Motor neuron (in vitro differentiated cells): ENCODE measurements at places on chromosomes 12 and 14.

DNA sequence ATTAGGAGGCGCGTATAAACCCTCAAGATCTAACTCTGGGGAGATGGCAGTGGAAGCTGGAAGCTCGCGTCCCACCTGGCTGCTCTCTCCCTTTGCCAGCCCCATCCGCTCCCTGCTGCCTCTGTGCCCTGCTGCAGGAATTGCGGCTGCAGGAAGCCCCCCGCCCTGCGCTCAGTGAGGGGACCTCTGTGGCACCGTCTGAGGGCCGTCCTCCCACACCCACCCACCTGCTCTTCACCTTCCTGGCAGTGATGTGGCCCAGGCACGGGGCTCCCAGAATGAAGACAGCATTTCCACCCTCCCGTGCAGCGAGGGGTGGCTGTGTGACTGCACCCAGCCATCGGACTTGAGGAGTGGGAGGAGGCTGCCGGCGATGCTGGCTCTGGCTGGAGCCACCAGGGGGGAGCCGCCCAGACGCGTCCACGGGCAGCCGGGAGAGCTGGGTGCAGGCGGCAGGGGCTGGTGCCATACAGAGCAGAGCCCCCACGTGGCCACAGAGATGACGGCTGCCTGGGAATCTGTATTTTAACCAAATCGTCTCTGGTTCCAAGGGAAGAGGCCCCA lies 28.3 kb upstream of the GALNT9 start:
- ATAC-seq, result no peak

- no peak for ATAC-seq
These were observed 10.0 kb upstream of the CLEC7A start for GRCh38 chr12:10140001-10140400.

DNA sequence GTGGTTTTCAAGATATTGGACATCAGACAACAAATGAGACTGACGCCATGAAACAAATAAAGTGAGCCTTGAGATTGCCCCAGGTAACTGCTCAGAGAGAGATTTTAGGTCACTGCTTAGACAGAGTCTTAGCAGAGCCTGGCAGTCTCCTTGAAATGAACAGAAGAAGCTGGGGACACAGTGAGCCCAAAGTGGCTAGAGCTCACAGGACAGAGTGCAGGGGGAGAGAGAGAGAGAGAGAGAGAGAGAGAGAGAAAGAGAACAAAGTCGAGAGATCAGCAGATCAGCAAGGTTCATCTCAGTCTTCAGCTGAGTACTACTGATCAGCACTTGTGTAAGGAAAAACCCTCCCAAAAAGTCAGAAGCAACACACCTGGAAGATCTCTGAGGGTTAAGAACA lies 147.4 kb downstream of the RMST start:
- no peak for ATAC-seq

GRCh38 chr12:26046203-26046602 lies 78.6 kb downstream of the BHLHE41 start:
- no peak for ATAC-seq

- no peak for ATAC-seq
These were observed 328.0 kb downstream of the NRXN3 start for GRCh38 chr14:78498062-78498595.

GRCh38 chr14:96502621-96503305 lies 581 bp downstream of the PAPOLA start:
- ATAC-seq, result peak; percentile 53

GRCh38 chr12:4802841-4803240 lies 82.6 kb downstream of the GALNT8 start:
- ATAC-seq, result no peak

- ATAC-seq, result no peak
These were observed 305.1 kb upstream of the GARIN2 start for GRCh38 chr14:66884149-66884548.

- ATAC-seq, result no peak
These were observed 404.9 kb downstream of the FLRT2 start for GRCh38 chr14:85934886-85935254.

DNA sequence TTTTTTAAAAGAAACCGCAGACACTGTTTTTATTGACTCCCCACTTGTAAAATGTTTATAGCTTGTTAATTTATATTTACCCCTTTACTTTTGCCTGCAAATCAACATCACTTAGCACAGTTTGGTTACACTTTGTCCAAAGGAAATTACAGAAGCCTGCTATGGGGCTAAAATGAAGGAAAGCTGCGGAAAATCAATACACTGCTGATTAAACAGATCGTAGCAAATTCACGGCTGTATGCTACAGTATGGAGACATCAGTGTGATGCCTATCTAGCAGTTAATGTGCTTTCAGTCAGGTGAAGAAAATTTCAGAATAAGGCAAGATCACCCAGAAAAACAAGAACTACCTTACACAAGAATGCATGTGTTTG lies 110.0 kb downstream of the FOXG1 start:
- peak; percentile 47 for ATAC-seq

- no peak for ATAC-seq
These were observed 235.9 kb downstream of the CHST11 start for GRCh38 chr12:104692557-104693218.

- peak; percentile 46 for ATAC-seq
These were observed 197.2 kb upstream of the PLEKHG7 start for GRCh38 chr12:92505254-92506231.

- no peak for ATAC-seq
These were observed 5.4 kb downstream of the KIF26A start for GRCh38 chr14:104143521-104144452.

DNA sequence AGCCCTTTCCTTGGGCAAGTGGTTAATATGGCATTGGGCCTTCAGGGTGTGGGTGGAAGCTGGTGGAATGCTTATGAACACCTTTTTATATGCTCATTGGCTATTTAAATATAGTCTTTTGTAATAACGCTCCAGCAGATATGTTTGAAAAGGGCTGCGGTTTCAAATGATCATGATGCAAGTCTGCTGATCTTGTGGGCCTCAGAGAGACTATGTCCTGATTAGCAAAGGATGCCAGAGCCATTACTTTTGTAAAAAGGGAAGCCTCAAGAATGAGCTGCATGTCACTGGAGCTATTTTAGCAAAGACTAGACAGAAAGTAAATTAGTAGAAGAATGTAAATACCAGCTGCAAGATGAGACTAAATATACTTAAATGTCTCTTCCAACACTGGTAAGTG lies 200.5 kb downstream of the GXYLT1 start:
- ATAC-seq, result no peak

- no peak for ATAC-seq
These were observed 8.7 kb downstream of the TESPA1 start for GRCh38 chr12:54975875-54976274.

DNA sequence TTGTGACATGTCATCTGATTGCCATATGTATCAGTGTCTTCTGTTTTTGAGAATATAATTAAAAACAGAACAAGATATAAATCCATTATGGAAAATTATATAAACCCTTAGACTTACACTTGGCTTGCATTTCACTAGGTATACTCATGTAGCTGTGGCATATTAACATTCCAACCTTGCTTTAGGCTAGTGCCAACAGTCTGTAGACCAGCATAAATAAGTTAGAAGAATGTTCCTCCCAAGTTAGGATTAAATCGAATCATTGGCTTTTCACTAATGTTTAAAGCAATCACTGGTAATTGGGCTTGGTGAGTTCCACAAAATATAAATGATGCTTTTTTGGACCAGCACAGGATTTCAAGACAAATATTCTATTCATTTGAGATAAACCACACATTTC lies 103.0 kb downstream of the LIN7A start:
- no peak for ATAC-seq

DNA sequence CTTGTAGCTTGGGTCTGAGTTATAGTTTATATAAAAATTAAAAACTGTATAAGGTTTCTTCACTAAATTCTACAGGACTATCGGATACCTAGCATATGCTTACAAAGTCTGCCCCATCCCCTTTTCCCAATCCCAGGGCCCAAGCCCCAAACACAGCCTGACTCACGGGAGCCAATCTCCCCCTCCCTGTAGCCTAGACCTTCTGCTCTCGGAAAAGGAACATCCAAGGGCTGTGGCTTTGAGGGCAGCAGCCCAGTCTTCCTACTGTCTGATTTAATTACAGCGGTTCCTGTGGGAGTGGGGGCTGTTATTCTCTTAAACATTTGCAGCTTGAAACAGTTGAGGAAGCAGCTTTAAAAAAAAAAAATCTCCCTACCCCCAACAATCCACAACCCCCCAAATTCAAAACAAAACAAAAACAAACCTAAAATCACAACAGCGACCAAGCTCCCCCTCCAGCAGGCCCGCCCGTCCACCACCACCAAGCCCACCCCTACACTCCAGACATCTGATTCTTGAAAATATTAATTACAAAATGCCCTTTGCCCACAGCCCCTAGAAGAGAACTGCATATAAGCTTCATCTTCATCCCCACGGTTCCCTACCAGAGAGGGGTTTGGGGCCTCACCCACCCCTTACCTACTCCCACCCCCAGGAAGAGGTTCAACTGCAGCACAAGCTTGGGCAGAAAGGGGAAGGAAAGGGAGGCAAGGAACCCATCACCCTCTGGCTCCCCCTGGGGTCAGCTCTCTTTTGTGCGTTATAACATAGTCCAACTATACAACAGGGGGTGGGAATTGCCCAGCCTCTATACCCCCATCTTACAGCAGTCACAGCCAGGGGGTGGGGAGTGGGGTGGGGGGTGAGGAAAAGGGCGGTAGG lies 1.1 kb upstream of the PRKAG1 start:
- no peak for ATAC-seq

DNA sequence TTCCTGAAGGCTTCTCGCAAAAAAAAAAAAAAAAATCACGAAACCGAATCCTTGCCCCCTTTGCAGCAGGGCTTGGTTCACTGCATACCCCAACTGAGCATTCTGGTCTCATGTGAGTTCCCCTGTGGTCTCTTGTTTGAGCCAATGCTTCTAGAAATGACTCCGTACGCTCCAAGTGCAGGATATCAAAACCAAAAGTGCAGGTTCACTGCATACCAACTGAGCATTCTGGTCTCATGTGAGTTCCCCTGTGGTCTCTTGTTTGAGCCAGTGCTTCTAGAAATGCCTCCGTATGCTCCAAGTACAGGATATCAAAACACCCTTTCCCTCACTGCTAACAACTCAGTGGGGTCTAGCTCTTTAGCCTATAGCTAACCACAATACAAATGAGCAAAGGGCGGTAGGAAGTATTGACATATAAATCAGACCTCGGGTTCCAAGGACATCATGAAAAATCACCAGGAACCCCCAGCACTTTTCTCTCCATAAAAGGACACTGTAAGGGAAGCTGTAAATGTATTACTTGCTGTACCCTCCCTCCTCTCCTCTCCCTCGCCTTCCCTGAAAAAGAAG lies 206.3 kb upstream of the NOS1 start:
- peak; percentile 56 for ATAC-seq

DNA sequence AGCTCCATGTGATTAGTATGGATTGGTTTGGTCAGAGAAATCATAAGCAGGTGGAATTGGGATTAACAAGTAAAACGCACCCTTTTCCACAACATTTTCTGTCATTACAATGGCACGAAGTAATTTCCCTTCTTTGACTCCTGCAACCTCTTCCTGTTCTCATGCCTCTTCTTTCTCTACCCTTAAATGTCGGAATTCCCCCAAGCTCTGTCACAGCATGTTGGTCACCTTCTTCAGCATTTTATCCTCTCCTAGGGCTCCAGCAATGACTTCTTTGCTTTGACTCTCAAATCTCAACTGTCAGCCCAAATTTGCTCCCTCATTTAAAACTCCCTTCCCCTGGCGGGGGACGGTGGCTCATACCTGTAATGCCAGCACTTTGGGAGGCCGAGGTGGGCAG lies 5.3 kb upstream of the GRIP1 start:
- no peak for ATAC-seq

- ATAC-seq, result no peak
These were observed 50.5 kb downstream of the LIMA1 start for GRCh38 chr12:50232771-50233209.

GRCh38 chr14:49512571-49512970 lies 73.6 kb downstream of the RPS29 start:
- no peak for ATAC-seq

- ATAC-seq, result no peak
These were observed 179.7 kb downstream of the TTC8 start for GRCh38 chr14:89004166-89004565.

GRCh38 chr12:22083167-22083566 lies 37.1 kb downstream of the CMAS start:
- ATAC-seq, result peak; percentile 39

GRCh38 chr12:123064366-123064765 lies 83.9 kb downstream of the ARL6IP4 start:
- ATAC-seq, result no peak
